ENCODE measurements at places on chromosomes 5 and 9.

GRCh38 chr5:39437467-39437866 lies 12.7 kb upstream of the DAB2 start:
- DNase-seq: no peak

- DNase-seq: no peak
These were observed 59.4 kb upstream of the NEK6 start for GRCh38 chr9:124198331-124198730.

GRCh38 chr5:127673117-127673800 lies 24.4 kb downstream of the CTXN3 start:
- DNase-seq: peak; percentile 75

DNA sequence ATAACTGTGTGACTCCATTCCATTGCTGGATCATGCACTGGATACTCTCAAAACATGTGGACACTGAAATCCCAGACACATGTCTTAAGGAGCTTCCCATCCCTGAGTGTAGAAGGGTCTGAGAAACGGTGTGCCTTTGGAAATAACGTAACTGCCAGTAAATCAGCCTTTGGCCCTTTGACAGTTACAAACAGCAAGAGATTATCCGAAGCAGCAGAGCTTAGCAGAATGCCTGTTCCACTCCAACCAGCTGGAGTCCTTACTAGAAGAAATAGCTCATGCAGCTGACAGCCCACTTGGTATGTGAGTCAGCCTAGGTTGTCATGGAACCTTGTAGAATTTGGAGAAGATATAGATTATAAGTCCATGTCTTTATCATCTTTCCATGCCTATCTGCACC lies 7.0 kb downstream of the TMEM252 start:
- no peak for DNase-seq

DNA sequence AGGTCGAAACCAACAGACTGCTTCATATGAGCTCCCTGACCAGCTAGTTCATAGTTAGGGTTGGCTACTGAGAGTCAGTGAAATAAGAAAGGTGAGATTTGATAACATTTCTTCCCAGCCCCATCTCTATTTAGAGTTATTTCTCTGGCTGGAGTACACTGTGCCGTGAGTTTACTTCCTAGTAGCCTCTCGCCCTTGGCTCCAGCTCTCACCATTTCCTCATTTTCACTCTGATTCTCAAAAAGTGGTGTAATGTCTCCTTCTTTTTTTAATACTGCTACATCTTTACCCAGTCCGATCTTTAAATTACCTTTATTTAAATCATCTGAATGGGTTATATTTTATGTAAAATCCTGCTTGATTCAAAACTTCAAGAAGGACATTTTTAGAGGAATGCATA lies 100.4 kb upstream of the FAM174A start:
- DNase-seq: no peak

DNA sequence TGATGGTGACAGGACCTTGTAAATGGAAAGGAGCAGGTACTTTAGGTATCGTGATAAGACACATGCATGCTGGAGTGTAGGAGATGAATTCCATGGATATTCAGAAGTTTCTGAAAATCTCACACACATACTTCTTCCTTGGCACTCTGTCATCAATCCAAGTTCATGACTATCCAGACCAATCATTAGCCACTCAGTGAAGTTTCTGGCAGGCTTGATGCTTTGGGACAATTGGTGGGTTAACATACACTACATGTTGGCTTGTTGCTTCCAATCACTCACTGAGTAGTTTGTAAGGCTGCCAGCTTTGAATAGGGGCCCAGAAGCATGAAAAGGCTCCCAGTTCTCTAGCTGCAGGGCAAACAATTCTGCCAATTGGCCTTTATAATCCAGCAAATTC lies 147.6 kb downstream of the CEMIP2 start:
- DNase-seq: no peak

DNA sequence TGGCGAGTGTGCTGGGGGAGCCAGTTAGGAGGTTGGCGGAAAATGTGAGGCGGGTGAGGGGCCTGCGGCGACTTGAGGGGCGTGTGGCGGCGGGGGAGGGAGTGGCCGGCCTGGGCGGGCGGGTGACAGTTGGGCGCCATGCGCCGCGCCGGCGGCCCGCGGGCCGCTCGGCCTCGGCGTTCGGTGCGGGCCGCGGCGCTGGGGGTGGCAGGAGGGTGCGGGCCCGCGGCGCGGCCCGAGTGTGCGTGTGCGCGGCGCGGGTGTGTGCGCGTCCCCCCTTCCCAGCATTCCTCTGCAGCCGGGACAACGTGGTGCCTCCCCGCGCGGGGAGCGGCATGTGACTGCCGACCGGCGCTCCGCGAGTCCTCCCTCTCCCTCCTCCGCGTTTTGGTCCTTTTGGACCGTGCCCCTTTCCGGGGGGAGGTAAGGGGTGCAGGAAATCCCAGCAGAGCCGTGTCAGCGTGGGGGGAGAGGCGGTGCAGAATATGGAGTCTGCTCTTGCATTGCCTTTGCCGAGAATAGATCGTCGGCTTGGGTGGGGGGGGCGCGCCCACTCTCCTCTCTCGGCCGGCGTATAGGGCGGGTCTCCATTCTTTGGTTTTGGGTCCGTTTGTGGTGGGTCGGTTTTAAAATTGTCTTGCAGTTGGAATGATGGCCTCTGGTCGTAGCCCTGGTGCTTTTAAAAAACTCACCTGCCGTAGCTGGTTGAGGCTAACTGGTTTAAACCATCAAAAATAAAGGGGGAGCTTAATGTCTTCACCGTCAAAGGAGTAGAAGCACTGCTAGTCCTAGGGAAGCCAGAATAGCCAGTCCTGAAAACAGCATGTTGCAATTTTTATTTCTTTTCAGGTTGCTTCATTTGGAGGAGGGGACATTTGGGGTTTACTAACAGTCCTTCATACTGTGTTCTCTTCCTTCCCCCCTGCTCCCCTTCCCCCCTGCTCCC lies 2.0 kb downstream of the LARP1 start:
- no peak for DNase-seq

DNA sequence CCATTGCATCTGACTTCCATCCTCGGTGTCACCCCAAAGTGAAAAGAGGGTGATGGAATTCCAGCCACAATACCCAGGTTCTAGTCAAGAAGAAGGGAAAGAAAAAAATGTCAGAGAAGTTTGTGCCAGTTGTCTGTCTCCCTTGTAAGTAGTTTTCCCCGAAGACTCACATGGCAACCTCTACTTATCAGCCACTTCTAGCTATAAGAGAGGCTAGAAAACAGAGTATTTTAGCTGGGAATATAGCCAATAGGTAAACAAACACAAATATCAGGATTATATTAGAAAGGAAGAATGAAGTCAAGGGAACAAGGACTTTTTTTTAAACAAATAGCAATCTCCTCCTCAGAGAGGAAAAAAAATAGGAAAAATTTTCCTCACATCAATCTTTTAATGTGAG lies 12.2 kb upstream of the ISL1 start:
- DNase-seq: no peak

Measured in SK-N-MC (cell line).